ENCODE measurements at places on chromosomes 12 and 14. TPM values are rescaled to one million over a fixed set of nuclear protein-coding genes. Genes with fewer than 3 reads are reported as not detected.

TUNAR gene
- 3.7 TPM for total RNA-seq

PPP1R36 gene
- total RNA-seq = not detected

AMIGO2 gene
- total RNA-seq = 31.4 TPM

- DNase-seq = no peak
Observed at GRCh38 chr14:73727166-73727565, 13.0 kb upstream of the PNMA1 start.

- no peak for DNase-seq
Observed at GRCh38 chr12:53224061-53224896, 7.7 kb downstream of the RARG start.

- DNase-seq = no peak
Observed at GRCh38 chr14:95339301-95339865, 19.7 kb upstream of the CLMN start.

DNA sequence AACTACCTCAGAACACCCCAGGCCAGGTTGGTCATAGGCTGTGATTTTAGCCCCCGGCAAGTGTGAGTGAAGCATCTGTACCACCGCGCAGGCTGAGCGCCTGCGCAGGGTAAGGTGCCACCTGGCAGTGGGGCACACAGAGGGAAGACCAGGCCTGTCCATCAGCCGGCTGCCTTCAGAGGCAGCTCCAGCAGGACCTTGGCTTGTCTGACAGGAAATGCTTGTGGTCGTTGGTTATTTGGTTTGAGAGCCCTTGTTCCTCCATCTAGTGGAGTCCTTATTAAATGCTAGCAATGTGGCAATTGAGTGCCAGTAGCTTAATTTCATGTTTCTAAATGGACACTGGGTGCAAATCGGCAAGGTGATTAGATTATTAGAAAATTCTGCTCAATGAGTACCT, 27.5 kb downstream of the SLC25A29 start:
- DNase-seq = no peak

GRCh38 chr12:42798811-42799438, 209.4 kb upstream of the PRICKLE1 start:
- DNase-seq = no peak

DNA sequence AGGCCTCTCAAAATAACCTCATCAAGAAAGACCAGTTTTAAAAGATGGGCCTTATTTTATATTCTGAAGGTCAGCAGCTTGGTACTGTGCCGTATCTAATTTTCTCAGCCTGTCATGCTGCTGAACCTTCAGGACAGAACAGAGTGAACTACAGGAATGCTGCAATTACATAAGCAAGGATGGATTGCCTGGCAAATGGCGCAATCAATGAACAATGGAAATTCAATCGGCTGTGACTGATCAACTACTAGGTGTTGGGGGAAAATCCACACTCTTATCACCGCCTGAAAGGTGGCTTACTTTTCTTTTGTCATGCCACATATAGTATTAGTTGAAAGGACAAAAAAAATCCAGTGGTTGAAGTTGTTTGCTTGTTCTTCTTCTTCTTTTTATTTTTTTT, 8.5 kb downstream of the ACSS3 start:
- no peak for DNase-seq
